ENCODE measurements at places on chromosomes 5 and 9.

DNA sequence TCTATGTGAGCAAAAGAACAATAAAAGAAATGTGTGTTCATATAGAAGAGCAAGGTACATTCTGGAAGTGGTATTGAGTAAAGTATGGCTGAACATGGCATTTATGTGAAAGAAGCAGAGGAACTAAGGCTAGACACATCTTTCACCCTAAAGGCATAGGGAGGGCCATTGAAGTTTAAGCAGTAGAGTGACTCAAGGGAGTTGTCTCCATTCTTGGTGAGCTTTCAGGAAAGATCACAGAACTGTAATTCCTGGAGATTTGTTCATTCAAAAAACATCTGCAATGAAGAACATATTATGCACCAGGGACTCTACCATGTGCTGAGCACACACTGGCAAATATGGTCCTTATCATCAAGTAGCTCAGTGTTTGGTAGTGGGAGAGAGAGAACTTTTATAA lies 24.8 kb upstream of the HTR1A start:
- H3K4me3 ChIP-seq = no peak overlapping the region
- H3K27ac ChIP-seq = no peak overlapping the region
- H3K27me3 ChIP-seq = no peaks in the 10 kb centered on the region
- no peaks in the 10 kb centered on the region for H3K4me1 ChIP-seq
- H3K36me3 ChIP-seq = no peaks in the 10 kb centered on the region

DNA sequence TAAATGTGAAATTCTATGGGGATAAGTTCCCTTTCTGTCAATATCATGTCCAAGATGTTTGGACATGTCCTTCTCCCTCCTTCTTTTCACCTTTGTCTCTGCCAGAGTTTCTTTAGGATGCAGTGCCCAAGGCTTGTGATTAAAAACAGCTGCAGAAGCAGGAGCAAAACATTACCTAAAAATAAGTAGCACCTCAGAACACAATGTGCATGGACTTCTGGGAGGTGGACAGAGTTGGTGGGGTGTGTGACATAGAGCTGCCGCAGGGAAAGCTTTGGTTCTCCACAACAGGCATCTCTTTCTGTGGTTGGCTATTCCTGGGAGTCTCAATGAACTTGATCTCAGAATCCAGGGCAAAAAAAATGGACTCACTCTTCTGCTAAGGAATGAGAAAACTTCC lies 97.0 kb downstream of the SEC61B start:
- no peak for DNase-seq
- H3K36me3 ChIP-seq = no peaks in the 10 kb centered on the region
- H3K27me3 ChIP-seq = no peaks in the 10 kb centered on the region
- no peak overlapping the region for H3K27ac ChIP-seq
- H3K4me3 ChIP-seq = no peak overlapping the region
- H3K4me1 ChIP-seq = peaks cover 2% of the 10 kb centered on the region

DNA sequence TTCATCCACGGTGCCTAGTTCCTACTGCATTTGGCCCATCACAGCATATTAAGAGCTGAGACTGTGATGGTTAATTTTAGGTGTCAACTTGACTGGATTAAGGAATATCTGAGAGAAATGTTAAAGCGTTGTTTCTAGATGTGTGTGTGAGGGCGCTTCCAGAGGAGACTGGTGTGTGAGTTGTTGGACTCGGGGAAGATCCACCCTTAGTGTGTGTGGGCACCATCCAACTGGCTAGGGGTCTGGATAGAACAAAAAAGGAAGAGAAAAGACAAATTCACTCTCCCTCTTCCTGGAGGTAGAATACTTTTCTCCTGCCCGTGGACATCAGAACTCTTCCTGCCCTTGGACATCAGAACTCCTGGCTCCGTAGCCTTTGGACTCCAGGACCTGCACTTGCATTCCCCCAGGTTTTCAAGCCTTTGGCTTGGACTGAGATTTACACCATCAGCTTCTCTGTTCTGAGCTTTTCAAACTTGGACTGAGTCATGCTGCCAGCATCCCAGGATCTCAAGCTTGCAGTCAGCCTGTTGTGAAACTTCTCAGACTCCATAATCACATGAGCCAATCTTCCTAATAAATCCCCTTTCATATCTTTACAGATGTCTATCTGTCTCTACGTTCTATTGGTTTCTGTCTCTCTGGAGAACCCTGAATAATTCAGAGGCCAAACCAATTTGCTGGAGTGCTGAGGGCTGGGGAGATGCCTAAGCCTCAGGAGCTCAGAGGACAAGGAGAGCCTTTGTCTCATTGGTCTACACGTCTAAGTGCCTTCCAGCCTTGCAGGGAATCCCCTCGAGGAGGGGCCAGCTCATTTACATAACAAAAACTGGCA lies 164.5 kb downstream of the DCP2 start:
- H3K4me3 ChIP-seq = no peak overlapping the region
- no peak overlapping the region for H3K27ac ChIP-seq
- no peak for DNase-seq
- no peaks in the 10 kb centered on the region for H3K4me1 ChIP-seq

- no peak overlapping the region for H3K27ac ChIP-seq
- H3K4me3 ChIP-seq = no peak overlapping the region
- H3K36me3 ChIP-seq = no peaks in the 10 kb centered on the region
- no peaks in the 10 kb centered on the region for H3K27me3 ChIP-seq
- H3K4me1 ChIP-seq = peaks cover 1% of the 10 kb centered on the region
Measured at GRCh38 chr9:88672874-88673689, 138.1 kb downstream of the NXNL2 start.

DNA sequence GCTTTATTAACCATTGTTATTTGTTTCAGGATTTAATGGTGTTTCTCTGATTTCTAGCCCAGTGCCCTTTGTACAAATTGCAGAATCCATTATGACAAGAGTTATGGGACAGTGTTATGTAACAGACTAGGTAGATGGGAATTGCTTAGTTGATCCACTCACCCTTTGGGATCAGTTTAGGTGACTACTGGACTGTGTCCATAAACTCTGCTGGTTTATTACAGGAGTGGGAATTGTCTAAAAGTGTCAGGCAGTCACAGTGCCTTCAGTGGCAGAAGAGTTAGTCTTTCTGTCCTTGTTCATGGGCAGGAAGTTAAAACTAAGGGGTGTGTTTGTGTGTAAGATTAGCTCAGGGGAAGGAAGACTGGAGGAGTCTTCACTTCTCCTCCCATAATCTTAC lies 29.3 kb downstream of the RCL1 start:
- no peak overlapping the region for H3K27ac ChIP-seq
- no peaks in the 10 kb centered on the region for H3K4me1 ChIP-seq
- no peak for DNase-seq
- H3K36me3 ChIP-seq = peaks cover 2% of the 10 kb centered on the region
- H3K27me3 ChIP-seq = no peaks in the 10 kb centered on the region

GRCh38 chr9:88680041-88680440 lies 145.1 kb downstream of the NXNL2 start:
- H3K27me3 ChIP-seq = no peaks in the 10 kb centered on the region
- DNase-seq = no peak
- H3K36me3 ChIP-seq = no peaks in the 10 kb centered on the region

- H3K4me1 ChIP-seq = peaks cover 3% of the 10 kb centered on the region
- no peaks in the 10 kb centered on the region for H3K36me3 ChIP-seq
- no peak overlapping the region for H3K27ac ChIP-seq
- no peak overlapping the region for H3K4me3 ChIP-seq
Measured at GRCh38 chr5:67182301-67182790, 14.3 kb downstream of the CD180 start.

DNA sequence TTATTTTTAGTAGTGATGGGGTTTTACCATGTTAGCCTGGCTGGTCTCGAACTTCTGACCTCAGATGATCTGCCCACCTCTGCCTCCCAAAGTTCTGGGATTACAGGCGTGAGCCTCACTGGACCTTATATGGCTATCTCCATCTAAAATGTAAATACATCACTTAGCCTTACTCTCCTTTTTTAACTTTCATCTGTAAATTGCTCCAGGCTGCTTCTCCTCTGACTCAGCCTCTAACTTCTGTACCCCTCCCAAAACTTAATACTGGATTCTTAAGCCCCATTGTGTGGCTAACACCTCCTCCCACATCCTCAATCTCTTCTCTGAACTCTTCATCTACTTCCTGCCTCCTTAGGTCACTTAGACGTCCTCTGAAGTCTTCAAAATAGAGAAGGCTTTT lies 4.0 kb downstream of the SNX30 start:
- no peaks in the 10 kb centered on the region for H3K36me3 ChIP-seq
- peak overlapping the region; percentile 33 for H3K27ac ChIP-seq

Measured in progenitor cell of endocrine pancreas (in vitro differentiated cells).